Foreskin fibroblast (primary cell): ENCODE measurements at places on chromosomes 2 and 18.

DNA sequence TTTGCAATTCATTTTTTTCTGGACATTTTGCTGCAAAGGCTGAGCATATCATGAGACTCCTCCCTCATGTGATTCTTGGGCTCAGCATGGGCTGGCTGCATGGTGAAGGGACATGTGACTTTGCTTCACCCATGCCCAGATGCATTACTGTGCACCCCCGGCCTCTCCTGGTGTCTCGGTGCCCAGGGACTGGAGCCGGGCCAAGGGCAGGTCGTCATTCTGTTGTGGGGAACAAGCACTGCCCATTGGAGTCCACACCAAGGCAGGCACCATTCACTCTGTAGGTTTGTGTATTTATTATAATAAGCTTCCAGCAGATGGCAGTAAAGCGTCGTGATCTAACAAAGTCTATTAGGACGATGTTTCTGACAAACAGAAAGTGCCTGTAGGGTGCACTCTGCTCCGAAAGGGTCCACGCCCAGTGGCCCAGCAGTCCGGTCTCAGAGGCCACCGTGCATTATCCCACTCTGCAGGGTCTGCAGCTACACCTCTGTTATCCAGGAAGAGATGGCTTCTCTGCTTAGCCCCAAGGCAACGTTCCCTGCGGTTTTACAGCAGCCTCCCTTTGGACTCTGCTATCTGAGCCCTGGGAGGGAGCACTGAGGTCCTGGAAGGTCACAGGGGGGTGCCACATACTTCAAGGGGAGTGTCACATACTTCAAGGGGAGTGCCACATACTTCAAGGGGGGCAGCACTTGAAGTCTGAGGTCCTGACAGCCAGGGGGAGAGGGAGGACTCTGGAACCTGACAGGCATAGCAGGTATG lies 219.6 kb downstream of the TSN start:
- peak; percentile 78 for DNase-seq

- no peak for DNase-seq
Measured at GRCh38 chr18:72555101-72555500, 11.0 kb upstream of the CBLN2 start.

GRCh38 chr2:154706660-154707059 lies 8.2 kb downstream of the KCNJ3 start:
- no peak for DNase-seq

- no peak for DNase-seq
Measured at GRCh38 chr2:39852831-39853230, 73.8 kb upstream of the THUMPD2 start.
